ENCODE measurements at places on chromosomes 16 and 17.

- DNase-seq, result no peak
These were observed 224.9 kb downstream of the TANC2 start for GRCh38 chr17:63190821-63191370.

DNA sequence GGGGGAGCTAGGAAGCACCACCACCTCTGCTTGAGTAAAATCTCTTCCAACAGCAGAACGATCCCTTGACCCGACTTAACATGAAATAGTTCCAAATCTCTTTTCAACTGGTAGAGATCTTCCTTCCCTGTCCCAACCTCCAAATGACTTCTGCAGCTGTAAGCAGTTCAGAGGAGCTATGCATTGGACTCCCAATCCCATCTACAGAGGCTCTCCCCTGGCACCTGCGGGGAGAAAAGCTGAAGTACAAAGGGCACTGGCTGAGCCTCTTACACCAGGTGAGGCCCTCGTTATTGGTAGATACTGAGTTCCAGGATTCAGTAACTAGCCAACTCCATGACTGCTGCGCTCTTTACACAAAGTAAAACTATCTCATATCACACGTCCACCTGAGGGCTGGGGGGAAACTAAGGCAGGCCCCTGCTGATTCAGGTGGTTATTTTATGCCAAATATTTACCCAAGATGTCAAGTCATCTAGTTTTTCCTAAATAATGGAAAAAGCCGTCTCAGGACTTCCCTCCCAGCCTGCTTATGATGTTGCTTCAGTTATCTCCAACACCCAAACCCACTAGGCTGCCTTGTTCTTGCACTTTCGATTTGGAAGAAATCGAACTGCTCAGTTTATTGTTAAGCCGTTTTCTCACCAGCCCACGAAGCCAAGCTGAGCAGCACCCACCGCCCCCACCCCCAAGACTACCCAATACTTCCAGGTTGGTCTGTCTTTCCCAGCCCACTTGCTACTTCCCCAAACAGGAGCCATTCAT is 3.2 kb downstream of the ACTG1 start:
- DNase-seq, result no peak

- no peak for DNase-seq
These were observed 54.7 kb upstream of the FOXF1 start for GRCh38 chr16:86455640-86456039.

GRCh38 chr17:68400404-68400735 is 56.9 kb downstream of the WIPI1 start:
- DNase-seq, result no peak

GRCh38 chr17:47172696-47173565 is 16.2 kb downstream of the CDC27 start:
- no peak for DNase-seq

DNA sequence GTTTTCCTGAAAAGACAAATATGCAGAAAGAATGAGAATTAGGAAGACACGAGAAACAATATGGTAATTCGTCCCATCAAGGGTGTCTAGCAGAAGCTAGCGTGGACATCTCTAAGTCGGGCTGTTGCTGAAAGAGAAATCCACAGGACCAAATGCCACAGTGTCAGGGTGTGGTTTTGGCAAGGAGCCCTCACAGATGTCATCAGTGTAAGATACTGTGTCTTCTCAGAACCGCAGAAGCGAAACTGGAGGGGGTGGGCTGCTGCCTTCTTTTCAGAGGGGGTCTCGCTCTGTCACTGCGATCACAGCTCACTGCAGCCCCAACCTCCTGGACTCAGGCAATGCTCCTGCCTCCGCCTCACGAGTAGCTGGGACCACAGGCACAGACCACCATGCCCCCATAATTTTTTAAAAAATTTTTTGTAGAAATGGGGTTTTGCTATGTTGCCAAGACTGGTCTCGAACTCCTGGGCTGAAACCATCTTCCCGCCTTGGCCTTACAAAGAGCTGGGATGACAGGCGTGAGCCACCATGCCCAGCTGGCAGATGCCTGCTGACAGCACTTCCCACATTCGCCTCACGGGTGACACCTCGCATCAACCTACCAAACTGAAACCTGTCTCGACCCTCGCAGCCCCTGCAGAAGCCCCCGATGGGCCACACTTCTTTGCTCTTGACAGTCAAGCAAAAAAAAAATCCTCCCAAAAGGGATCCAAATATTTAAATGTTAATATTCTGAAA is 26.2 kb downstream of the TRAP1 start:
- no peak for DNase-seq

DNA sequence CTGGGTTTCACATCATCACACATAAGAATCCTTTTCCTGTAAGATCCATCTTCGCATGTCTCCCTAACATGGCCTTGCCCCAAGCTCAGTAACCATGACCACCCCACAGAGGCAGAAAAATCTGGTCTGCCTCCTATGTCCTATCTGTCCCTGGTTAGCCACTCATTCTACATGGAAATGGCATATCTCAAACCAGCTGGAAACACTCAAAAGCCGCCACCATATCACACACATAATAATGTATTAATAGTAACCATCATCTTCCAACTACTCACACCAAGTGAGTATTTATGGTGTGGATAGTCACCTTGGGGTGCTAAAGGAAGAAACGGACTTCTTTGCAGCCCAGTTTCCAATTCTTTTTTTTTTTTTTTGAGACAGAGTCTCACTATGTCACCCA is 11.4 kb downstream of the FAM117A start:
- no peak for DNase-seq

DNA sequence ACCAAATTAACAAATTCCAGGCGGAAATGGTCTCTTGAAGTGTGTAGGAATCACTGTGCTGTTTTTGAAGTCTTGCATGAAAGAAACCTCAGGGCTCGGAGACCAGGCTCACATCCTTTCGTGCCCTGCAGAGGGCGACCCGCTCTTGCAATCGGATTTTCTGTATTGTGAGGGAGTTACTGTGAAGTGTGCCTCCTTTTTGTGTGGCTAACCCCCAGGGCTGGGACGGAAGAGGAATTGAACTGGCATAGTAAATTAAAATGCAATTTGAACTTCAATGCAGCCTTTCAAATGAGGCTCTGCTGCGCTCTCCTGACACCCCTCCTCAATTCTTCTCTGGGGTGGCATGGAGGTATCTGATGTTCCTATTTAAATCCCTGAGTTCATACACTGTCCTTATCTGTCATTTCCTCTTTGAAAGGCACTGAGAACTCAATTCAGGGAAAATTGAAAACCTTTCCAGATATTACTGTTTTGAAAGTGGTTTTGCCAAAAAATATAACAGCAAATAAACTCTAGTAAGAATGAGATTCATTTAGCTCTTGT is 51.5 kb upstream of the MGAT5B start:
- DNase-seq, result peak; percentile 13

DNA sequence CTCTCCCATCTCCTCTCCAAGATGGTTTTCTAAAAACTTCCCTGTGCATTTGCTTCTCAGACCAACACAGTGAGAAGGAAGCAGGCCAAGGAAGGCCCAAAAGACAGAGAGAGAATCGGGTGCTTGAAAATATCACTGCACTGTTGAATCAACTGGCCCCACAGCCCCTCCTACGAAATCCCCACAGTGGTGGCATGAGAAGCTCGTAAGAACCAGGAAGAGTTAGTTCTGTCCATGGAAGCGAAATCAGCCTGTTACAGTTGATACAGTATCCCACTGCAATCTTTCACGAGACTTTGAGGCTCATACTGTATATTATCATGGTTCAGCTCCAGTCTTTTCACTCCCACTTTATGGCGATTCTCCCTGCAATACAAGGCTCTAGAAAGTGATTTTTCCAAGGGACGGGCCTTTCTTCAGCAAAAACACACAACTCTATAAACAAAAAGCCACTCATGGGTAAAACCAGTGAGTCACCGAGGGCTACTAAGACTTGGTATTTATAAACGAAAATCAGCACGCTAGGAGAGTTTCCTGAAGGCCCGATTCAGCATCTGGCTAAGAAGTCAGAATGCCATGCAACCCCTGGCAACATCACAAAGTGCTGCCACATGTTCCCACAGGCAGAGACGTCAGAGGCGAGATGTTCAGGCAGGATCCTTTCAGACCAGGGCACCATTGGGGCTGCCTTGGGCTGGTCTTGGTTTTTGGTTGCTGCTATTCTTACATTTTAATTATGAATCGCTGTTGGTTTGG is 185.7 kb downstream of the IRX5 start:
- no peak for DNase-seq

DNA sequence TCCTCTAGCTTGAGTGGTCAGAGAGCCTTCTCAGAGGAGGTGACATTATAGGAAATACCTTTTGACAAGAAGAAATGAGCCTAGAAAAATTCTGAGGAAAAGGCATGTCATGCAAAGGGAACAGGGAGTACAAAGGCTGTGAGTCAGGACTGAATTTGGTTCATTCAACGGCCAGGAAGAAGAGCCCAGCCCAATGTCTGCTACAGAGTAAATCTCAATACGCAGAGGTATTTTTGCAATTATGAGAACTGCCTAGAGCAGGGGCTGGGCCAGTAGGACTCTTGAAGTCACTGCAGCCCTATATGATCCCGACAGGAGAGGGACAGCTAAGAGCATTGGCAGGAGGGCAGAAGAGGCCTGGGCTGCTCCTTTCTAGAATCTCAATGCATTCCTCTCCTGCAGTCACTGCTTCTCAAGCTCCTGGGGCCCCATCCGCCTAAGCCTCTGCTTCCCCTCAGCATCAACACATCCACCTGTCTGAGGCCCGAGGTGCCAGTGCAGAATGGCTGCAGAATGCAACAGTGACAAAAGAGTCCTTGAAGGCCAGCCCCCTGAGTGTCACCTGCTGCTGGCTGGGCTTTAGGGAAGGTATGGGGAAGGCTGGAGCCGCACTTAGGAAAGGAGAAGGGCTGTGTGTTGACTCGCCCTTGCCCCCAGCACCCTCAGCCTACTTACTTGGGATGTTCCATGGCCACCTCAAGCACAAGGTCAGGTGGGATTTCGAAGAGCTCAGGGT is 20.1 kb downstream of the NOS2 start:
- DNase-seq, result no peak

DNA sequence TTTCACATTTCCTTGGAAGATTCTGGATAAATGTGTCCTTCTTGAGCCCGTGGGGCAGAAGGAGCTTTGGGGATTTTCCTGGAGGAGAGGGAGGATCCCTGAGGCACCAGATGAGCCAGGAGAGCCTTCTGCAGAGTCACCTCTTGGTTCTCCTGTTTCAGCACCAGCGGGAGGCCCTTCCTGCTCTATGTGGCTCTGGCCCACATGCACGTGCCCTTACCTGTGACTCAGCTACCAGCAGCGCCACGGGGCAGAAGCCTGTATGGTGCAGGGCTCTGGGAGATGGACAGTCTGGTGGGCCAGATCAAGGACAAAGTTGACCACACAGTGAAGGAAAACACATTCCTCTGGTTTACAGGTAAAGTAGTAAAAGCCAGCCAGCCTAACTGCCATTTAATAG is 77.1 kb downstream of the ARSG start:
- DNase-seq, result no peak

GRCh38 chr17:40490289-40490853 is 11.1 kb downstream of the TNS4 start:
- no peak for DNase-seq

- DNase-seq, result no peak
These were observed 125.3 kb upstream of the FOXF1 start for GRCh38 chr16:86384980-86385379.

- DNase-seq, result no peak
These were observed 841 bp downstream of the C16orf89 start for GRCh38 chr16:5064915-5065314.

DNA sequence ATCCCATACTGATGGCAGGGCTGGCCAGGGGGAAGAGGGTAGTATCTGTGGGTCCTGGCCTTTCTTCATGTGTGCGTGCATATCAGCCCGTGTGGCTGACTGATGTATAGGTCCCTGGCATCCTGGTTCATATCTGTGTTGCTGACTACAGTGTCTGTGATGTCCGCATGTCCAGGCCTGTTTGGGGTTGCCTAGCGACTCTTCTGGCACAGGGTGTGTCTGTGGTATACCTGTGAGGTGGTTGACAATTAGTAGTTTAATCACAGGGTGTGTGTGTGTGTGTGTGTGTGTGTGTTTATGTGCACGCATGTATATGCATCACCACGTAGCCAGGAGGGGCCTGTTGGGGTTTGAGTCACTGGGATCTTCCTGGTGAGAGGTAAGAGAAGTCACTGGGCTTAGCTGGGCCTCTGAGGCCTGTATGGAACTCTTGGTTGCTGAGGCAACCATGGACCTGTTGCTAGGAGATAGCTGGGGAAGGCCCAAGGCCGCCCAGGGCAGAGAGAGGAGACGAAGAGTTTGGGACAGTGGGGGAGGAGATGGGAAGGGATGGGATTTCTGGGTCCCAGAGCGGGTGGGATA is 603 bp upstream of the TMEM95 start:
- no peak for DNase-seq

- no peak for DNase-seq
These were observed 46.6 kb downstream of the PLD6 start for GRCh38 chr17:17159571-17159970.

- no peak for DNase-seq
These were observed 262.6 kb downstream of the PRKCA start for GRCh38 chr17:66564992-66565465.

GRCh38 chr17:75514919-75515495 is 330 bp downstream of the CASKIN2 start:
- DNase-seq, result no peak

DNA sequence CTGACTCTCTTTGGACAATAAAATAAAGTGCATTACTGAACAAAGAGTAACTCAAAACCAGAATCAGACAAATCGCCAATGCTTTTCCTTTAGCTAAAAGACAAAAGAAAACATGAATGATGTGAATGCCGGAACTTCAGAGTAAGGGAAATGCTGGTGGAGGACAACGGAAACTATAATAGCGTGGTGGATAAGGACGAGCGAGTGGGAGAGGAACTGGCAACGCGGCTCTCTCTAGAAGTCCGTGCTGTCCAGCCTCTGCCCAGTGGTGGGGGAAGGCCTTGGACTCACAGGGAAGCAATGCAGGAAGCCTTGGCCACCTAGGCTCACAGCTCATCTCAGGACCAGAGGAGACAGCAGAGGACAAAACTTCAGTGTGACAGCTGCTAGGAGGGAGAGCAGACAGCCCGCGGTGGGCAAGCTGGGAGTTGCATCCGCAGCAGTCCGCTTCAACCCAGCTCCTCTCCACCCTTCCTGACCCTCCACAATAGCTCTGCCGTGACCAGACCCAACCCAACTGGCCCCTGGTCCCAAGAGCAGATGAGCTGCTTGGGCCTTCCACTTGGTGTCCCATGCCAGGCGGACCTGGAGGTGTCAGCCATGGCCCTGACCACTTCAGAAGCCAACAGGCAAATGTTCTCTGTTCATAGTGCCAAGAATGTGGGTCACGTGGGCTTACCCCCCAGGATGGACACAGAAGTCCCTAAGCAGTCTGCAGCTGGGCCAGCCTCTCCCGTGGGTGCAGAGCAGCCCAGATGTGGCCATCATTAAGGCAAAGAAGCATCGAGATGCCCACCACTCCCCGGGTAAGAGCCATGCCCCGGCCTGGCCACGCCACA is 5.3 kb upstream of the FAAP100 start:
- DNase-seq, result no peak

- DNase-seq, result no peak
These were observed 61.2 kb upstream of the MPHOSPH6 start for GRCh38 chr16:82231008-82231787.

DNA sequence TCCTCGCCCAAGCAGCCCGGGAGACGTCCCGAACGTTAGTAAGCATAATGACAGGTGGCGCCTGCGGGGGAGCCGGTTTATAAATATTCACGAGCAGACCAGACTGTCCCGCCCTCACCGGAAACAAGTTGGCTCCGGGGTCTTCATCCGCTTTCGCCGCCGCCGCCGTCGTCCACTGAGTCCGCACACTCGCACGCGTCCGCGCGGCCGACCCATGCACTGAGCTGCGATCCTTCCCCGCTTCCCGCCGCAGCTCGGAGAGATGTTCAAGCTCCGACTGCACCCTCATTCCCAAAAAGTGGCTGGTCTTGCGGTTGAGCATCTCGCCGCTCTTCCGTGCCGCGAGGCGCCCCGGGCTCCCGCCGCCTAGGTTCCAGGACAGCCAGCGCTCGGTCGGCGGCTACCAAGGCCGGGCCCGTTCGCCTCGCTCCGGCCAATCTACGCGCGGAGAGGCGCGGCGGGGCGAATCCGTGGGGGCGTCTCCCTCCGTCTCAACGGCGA is 385 bp downstream of the CFAP119 start:
- no peak for DNase-seq
